Stimulated activated CD8-positive, alpha-beta memory T cell treated with anti-CD3 and anti-CD28 coated beads, Interleukin-4, amount 100 ng/mL, for 4 hours (primary cell): ENCODE measurements at places on chromosomes 5 and 9.

- DNase-seq = no peak
These were observed 94.3 kb downstream of the DAP start for GRCh38 chr5:10666531-10667299.

- DNase-seq = no peak
These were observed 11.7 kb upstream of the IFNA5 start for GRCh38 chr9:21316860-21317259.

GRCh38 chr9:4356306-4356705 lies 56.4 kb upstream of the GLIS3 start:
- no peak for DNase-seq

GRCh38 chr5:3175416-3175815 lies 420.2 kb upstream of the IRX1 start:
- no peak for DNase-seq
